Fibroblast of mammary gland (primary cell): ENCODE measurements at places on chromosomes 1 and 21.
A peak's percentile ranks its signal among the peaks of the same experiment; 100 is the strongest.

DNA sequence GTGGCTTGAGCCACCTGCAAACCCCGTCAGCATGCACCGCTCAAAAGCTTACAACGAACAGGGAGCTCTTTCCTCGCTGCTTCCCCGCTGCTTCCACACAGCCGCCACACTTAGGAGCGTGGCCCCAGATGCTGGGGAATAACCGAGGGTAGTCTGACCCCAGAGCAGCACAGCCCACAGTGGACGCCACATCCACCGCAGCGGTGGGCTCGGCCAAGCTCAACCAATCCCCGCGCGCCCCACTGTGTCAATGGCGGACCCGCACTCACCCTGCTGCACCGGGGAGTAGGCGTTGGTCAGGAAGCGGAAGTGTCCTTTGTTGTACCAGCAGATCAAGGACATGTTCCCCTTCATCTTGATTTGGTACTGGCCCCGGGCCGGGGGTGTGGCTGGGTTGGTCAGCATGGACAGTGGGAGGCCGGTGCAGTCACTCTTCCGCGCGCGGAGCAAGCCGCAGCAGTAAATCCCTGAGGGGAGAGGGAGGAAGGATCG is 93.5 kb downstream of the PGBD5 start:
- DNase-seq = no peak

GRCh38 chr1:53465023-53465957 is 6.1 kb downstream of the DMRTB1 start:
- DNase-seq = no peak

DNA sequence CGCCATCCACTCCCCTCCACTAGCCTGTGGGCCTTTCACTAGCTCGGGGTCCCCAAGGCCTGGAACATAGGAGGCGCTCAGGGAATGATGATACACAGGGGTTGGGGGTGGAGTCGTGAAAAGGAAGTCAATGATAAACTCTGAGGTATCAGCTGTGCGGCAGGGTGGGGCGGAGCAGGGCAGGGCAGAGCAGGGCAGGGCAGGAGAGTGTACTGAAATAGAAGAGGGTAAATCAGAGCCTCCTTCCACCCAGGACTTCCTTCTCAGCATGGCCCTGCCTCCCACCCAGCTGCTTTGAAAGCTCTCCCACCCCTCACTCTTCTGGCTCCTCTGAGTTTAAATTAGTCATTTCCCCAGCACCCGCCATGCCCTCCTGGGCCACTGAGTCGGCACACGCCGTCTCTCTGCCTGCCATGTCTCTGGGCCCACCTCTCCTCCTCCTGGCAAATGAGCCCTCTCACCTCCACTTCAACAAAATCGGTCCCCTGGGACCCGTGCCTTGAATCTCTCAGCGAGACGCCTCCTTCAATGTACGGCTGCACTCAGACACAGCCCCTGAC is 16.9 kb downstream of the CAPZB start:
- DNase-seq = no peak

DNA sequence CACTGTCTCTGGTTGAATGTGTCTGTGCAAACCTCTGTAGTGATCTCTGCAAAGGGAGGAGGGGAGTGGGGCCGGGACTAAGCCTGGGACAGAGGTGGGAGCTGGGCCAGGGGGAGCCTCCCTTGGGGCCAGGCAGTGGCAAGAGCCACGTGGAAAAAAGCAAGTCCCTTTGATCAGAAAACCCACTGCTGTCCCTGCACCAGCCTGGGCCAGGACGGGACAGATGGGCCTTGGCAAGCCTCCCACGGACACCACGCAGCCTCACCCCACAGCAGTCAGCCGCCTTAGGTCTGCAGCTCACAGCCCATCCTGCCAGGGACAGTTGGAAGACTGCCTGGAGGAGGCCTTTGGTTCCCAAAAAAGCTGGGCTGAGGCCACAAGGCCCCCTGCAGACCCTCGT is 11.7 kb upstream of the TRAPPC10 start:
- no peak for DNase-seq

GRCh38 chr1:184254849-184255248 is 132.0 kb upstream of the C1orf21 start:
- no peak for DNase-seq

GRCh38 chr1:2845869-2846268 is 44.4 kb upstream of the TTC34 start:
- DNase-seq = no peak

DNA sequence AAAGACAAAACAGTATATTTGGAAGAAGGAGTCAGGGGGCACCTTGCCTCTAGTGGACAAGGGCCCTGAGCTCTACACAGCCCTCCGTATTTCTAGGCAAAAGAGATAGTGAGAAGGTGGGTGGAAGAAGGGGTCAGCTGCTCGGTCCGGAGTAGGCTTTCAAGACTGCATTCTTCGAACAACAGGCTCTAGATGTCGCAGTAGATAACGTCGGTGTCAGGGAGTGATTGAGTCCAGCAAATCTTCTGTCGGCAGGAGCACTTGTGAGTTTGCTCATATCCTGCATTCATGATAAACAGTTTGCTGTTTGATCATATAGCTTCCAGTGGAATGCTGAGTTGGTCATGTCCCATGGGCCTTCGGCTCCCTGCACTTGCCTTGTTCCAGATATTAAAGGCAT is 36.8 kb downstream of the DIPK1A start:
- peak; percentile 18 for DNase-seq

- peak; percentile 36 for DNase-seq
These were observed 115.6 kb downstream of the TNFSF18 start for GRCh38 chr1:172935062-172935592.

- DNase-seq = no peak
These were observed 14.0 kb upstream of the SARS1 start for GRCh38 chr1:109199710-109200109.

DNA sequence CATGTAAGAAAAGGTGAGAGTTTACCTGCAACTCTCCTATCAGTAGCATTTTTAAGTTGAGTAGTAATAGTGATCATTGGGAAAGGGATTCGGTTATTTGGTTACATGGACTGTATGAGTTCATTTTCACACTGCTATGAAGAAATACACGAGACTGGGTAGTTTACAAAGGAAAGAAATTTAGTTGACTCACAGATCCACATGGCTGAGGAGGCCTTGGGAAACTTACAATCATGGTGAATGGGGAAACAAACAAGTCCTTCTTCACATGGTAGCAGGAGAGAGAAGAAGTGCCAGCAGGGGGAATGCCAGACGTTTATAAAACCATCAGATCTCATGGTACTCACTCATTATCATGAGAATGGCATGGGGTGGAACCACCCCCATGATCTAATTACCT is 59.3 kb upstream of the FBXO28 start:
- peak; percentile 69 for DNase-seq

DNA sequence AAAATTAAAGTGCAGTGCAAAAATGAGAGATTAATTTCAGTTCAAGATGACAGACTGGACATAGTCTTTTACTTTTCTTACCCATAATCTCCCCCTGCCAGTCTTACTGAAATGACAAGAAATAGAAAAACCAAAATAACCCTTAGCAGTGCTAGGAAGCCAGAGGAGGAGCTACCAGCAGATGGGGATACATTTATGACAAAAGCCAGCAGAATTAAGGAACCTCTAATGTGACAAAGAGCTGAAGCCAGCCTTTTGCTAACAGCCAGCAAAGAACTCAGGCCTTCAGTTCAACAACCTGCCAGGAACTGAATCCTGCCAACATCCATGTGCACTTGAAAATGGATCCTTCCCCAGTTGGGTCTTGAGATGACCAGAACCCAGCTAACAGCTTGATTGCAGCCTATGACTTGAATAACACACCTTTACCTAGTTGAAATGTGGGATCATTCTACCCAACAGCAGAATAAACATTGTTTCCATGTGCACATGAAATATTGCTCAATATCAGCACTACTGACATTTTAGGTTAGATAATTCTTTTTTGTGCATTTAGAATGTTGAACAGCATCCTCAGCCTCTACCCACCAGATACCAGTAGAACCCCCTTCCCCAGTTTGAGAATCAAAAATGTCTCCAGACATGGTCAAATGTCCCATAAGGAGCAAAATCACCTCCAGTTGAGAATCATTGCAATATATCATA is 7.9 kb upstream of the TRAF5 start:
- no peak for DNase-seq

DNA sequence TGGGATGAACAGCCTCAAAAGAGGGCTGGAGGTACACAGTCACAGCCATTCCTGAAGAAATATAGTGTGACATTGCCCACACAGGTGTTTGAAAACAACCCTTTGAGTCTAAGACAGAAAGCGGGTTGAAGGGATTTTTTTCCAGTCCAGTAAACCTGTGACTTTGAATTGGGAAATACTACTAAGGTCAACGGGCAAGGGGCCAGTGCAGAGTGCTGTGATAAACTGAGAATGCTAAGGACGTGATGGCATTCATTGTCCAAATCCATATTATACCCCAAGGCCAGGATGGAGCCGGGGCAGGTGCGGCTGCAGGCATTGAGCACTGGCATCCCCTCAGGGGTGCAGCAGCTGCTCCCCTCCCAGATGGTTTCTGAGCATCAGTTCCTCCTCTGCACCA is 36.6 kb downstream of the KIAA0040 start:
- no peak for DNase-seq

DNA sequence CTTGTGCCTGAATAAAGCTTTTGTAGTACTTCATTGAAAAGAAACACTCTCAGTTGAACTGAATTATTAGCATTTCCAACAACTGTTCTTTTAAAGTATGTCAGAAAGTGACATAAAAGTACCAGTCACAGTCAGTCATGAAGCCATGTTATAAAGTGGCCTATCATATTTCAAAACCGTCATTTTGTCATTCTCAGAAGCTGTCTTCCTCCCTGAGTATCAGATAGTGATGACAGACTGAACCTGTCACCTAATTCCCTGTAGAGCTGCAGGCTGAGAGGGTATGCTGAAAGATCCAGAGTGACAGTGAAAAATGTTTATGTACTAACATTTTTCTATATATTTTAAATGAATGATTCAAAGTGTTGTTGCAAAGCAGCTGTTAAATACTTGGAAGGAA is 1121.7 kb upstream of the PRMT6 start:
- DNase-seq = no peak

GRCh38 chr1:25442178-25442577 is 11.5 kb downstream of the MACO1 start:
- peak; percentile 38 for DNase-seq

GRCh38 chr1:37391211-37392011 is 83.0 kb upstream of the ZC3H12A start:
- DNase-seq = no peak

DNA sequence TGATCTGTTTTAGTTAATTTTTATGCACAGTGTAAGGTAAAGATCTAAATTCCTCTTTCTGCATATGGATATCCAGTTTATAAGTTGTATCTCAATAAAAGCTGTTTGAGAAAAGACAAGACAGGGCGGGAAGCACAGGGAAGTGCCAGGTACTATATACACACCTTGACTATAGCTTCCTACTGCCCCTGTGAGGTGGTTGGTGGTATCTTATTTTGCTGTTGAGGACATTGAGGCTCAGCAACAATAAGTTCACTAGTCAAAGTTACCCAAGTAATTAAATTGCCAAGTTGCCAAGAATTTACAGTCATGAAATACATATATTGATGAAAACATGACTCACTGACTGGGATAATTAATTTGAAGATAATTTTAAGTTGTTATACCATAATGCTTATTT is 109.1 kb downstream of the CD247 start:
- no peak for DNase-seq

GRCh38 chr1:44970317-44970716 is 16.1 kb downstream of the EIF2B3 start:
- DNase-seq = no peak

- DNase-seq = peak; percentile 87
These were observed 5.3 kb downstream of the ARF1 start for GRCh38 chr1:228087771-228088251.

DNA sequence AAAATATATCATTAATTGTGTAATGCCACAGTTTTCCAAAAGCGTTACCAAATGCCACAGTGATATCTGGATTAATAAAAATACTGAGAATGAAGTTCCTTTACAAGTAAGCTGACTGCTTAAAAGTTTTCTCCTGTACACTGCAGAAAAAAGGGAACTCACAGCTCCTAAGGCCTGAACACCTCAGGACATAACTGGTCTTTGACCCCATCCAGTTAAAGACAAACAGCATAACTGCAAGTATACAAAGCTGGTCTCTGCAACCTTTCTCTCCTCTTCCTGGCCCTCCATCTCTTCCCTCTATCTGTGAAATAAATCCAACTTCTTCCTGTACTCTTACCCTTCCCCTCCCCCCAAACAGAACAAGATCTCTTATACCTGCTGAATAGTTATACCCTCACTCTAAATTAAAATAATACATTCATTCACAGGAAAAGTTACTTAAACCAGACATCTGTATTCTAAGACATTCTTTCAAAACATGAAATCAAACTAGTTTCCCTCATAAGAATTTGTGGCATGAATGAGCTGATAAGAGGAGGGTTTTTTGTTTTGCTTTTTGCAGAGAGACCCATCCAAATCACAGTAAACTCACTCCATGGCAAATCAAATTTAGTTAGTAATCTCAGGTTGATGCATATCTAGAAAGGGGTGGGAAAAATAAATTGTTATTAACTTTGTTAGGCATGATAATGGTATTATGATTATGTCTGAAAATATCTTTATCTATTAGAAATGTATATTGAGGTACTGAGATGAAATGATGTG is 2.9 kb downstream of the DIPK1A start:
- DNase-seq = no peak

- no peak for DNase-seq
These were observed 4.7 kb downstream of the GPR3 start for GRCh38 chr1:27397110-27397509.

GRCh38 chr1:71350805-71351204 is 270.0 kb upstream of the ZRANB2 start:
- peak; percentile 40 for DNase-seq

DNA sequence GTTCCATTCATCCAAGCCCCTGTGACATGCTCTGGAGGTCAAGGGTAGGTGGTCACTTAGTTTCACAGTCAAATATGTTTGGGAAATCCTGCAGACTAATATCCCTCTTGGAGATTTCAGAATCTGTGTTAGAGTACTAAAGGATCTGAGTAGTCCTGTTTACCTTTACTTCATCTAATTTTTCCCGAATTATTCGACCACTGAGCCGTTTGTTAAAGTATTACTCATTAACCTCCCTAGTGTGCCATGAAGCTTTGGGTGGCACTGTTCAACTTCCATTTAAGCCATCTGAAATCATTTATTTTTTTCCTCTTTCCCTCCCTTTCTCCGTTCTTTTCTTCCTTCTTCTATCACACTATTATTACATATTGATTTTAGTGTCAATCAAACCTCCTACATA is 109.9 kb downstream of the NGF start:
- no peak for DNase-seq
